ENCODE measurements at places on chromosomes 4 and X.

DNA sequence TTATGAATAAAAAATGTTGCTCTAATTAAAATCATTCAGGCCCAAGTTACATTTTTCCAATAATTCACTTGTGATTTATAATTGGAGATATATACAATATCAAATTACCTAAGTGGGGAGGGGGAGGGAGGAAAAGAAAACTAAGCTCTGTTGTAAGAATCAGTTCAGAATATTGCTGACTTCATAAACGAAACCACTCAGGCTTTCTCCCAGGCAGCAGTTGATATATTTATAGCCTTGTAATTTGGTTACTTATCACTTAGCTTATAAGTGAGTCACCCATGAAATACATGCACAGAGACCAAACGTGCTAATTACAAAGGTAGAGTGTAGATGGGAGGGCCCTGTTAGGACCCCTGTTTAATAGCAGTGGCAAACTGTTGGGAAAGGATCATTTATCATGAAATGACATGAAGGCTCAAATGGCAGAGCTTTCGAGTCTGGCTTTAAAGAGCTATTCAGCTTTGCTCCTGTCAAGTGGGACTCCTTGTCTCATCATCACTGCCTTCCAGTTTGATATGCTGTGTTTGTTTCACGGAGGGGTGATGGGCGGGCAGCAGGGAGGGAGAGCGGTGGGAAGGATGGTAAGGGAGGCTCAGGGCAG lies 105.6 kb upstream of the PGRMC2 start:
- no peak for DNase-seq

- peak; percentile 11 for DNase-seq
These were observed 63.8 kb upstream of the ATOH1 start for GRCh38 chr4:93764639-93765246.

DNA sequence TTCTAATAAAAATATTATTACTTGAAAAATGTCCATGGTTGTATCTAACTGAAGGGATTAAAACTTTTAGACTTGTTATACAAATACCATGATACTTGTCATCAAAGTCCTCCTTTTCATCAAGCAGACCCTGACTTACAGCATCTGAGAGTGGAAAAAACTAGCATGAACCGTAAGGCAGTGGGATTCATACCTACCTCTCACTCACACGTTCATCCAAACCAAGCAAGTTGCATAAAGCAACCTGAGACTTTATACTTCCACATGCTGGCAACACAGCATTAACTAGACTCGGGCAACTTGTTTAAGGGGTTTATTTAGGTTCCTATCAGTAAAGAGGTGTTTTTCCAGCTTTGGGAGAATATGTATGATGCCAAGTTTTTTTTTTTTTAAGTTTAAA lies 22.6 kb upstream of the TLR7 start:
- DNase-seq = no peak

- DNase-seq = no peak
These were observed 91.8 kb downstream of the CHM start for GRCh38 chrX:85955510-85955909.

DNA sequence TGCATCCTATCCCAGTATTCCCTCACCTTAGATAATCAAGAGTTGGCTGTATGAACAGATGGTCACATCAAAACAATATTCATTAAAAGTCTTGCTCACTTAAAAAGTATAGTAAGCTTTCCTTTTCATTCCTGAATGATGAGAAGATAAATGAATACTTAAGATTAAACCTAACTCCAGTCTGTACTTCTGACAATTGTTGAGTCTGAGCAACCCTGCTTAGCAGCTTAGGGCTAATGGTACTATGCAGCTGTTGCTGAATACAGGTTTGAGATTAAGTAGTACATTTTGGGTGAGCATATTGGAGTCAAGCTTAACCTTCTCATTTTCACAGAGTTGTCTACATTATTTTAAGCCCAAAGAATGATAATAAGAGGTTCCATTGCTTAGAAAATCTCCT lies 121.7 kb upstream of the ETNPPL start:
- no peak for DNase-seq

DNA sequence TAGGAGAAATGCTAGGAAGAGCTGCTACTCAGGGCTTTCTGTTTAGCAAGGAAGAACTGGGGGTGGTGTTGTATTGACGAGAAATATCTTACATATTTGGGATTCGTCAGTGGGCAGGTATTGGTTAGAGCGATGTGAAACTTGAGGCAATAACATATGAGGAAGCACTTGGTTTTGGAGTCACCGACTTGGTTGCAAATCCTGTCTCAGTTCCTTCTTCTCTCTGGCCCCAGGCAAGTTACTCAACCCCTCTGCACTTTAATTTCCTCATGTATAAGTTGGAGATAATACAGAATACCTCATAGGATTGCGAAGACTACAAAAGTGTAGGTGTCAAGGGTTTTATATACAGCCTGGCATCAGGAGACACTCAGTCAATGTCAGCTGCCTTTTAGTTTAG lies 34.1 kb downstream of the GPAT3 start:
- no peak for DNase-seq

DNA sequence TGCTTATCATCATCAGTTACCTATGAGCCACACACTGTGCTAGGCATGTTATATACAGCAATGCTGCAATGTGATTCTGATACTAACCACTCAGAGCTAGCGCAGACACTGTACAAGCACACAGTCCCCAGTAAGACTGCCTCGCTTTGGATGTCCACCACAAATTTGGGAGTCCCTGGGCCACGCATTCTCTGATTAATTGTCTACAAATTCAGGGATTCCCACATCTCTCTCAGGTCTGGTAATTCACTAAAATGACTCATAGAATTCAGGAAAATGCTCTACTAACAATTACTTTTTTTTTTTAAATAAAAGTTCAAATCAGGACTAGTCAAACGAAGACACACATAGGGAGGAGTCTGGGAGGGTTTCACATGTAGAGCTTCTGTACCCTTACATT lies 652.1 kb upstream of the AADAT start:
- no peak for DNase-seq

- DNase-seq = no peak
These were observed 4.1 kb downstream of the CBLL2 start for GRCh38 chrX:22276781-22277180.

DNA sequence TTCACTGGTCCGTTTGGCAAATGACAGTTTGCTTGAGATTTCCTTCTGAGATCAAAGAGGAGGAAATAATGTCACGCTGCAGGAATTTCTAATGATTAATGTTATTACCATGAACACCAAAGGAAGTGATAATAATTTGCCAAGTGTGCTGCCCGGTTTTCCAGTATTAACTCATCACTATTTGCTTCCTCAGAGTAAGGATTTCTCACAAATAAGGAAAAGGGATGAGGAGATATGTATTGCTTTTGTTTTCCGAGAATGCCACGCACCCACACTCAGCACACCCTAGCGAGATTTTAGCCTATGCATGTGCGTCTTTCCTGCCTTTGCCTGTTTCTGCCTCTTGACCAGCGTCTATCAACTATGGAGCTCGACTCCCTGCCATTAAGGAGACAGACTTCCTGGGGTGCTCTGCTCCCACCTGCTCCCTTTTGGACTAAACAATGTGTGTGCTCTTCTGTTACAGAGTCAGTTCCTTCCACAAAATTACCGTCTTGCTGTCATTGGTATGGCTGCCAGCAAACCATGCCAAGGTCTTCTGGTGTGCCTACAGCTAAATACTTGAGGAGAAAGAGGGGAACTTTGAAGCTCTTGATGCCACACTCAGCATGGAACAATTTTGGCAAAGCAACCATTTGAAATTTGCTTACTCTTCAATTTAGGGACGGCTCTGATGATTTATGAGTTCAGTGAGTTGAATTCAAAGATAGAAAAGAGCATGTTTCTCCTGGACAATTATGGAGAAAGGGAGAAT lies 393.1 kb upstream of the ZFP42 start:
- no peak for DNase-seq

DNA sequence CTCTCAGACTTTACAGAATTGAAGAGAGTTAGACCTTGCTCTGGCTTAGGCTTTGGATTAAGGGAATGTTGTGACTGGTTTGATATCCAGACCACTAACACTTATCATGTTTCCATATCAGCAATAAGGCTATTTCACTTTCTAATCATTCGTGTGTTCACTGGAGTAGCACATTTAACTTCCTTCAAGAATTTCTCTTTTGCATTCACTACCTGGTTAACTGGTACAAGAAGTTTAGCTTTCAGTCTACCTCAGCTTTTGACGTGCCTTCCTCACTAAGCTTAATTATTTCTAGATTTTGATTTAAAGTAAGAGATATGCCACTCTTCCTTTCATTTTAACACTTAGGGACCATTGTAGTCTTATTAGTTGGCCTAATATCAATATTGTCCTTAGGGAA lies 62.6 kb downstream of the CASP6 start:
- DNase-seq = no peak

GRCh38 chr4:22167201-22167600 lies 218.6 kb upstream of the KCNIP4 start:
- DNase-seq = no peak

DNA sequence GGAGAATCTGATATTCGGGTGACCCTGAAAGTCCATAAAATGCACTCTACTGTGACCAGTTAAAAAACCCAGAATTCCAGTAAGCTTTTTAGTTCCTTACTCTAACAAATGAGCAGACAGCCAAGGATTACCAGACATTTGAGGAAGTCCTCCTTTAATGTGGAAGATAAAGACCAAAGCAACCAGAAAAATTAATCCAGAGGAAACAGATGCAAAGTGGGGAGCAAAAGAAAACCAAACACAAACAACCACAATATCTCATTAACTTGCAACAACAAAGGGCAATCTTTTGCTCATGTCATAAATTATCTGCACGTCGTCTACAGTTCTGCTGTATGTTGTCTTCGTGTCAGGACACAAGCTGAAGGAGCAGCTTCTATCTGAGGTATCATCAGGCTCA lies 164.4 kb downstream of the PJA1 start:
- no peak for DNase-seq

- DNase-seq = no peak
These were observed 421.5 kb downstream of the NLGN4X start for GRCh38 chrX:5807181-5807580.

GRCh38 chr4:71322425-71322824 lies 16.4 kb upstream of the SLC4A4 start:
- DNase-seq = no peak

DNA sequence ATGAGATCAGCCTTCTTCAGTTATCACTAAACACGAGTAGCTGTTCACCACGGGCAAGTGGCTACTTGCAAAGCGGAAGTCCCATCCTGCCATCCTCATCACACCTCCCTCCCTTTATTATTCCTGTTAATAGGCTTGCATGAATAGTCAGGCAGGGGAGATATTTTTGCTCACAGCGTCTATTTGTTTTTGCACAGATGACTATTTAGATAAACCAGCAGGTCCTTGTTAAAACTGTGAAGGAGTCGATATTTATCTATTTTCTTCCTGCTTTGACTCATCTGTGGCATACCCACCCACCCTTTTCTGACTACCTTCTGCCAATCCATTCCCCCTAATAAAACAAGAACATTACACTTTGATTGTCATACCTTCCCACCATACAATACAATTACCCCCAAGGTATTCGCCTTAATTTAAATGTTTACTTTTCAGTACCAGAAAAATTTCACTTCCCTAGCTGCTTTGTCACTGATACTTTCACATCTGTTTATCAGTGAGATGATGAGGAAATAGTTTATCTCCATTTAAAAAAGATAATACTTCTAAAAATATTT lies 96.6 kb upstream of the BANK1 start:
- peak; percentile 89 for DNase-seq

DNA sequence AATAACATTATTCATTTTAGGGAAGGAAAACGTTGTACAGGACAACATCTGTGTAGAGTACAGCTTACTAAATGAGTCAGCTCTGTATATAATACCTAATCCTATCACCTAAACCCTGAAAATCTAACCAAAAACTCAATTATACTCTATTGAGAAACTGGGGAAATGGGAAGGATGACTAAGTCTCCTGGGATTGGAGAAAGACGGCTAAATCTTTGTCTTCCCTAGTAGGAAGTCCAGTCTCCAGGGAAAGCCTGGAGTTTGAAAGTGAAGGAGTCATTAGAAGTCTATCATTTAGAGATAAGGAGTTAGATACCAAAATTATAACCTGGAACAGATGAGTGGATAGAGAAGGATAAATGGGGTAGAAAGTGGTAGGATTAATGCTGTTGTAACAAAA lies 286.5 kb downstream of the STK32B start:
- no peak for DNase-seq
